ENCODE measurements at places on chromosomes 4 and X. TPM values are rescaled to one million over a fixed set of nuclear protein-coding genes. Genes with fewer than 3 reads are reported as not detected.

Gene MAGEA2B
- not detected for total RNA-seq

Gene FMR1NB
- total RNA-seq = not detected

Gene JCHAIN
- total RNA-seq = 0.67 TPM

Gene SNCA
- 17.6 TPM for total RNA-seq

Gene TCEAL7
- total RNA-seq = 2.6 TPM

Gene RIBC1
- 3.0 TPM for total RNA-seq

Gene RNF4
- total RNA-seq = 38.5 TPM

Gene GABRE
- 73.5 TPM for total RNA-seq

Gene BEX2
- 113 TPM for total RNA-seq

Gene MAGEA2
- not detected for total RNA-seq

Gene ARHGEF38
- total RNA-seq = 10.1 TPM

Gene TNMD
- not detected for total RNA-seq

Gene MCUB
- 18.5 TPM for total RNA-seq

Gene TMSB15C
- total RNA-seq = 0.45 TPM

Gene PFKFB1
- 1.1 TPM for total RNA-seq

Gene NUP62CL
- total RNA-seq = 15.2 TPM

Gene GPR82
- 0.40 TPM for total RNA-seq

Gene RHOXF2
- not detected for total RNA-seq

Gene CACNA1F
- 0.10 TPM for total RNA-seq

Gene NLGN4X
- 0.45 TPM for total RNA-seq

Gene PCDH7
- 12.6 TPM for total RNA-seq

Gene H2BW1
- not detected for total RNA-seq

Gene DTHD1
- 0.56 TPM for total RNA-seq

Measured in thyroid gland (tissue), 4 donors.